ENCODE measurements at places on chromosomes 5 and 9.
A peak's percentile ranks its signal among the peaks of the same experiment; 100 is the strongest.

DNA sequence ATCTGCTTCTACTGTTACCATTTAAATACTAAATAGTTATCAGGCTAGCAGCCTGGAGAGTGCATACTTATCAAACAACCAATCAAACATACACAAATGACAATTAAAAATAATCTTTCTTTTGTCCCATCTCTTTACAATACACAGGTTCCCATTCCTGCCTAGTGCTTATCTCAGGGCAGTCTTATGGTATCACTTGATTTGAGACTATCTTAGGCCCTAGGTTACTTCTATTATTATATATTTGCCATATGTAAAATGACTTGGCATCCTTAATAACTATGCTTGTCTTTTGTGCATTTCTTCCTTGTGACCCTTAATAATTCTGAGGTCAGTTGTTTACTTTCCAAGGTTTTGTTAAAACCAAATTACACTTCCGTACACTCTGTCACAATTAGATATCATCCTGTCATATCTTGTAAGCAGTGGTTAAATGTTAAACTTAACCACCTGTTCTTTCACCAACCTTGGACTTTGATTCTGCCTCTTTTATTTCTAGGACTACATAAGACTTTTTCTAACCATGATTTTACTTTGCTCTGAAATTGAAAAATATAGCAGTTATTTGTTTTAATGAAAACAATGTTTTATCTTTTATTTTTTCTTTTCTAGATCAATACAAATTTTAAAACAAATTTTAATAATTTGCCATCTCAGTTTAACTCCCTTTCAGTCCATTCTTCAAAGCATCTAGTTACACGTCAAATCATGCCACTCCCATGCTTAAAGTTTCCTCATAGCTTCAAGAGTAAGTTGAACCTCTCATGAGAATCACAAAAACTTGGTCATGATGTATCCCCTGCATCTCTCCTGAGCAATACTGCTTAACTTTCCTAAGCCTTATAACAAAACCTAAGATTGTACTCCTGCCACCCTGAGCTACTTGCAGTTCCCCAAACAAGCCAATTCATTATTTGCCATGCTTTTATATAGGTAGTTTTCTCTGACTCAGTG is 281.3 kb downstream of the HCN1 start:
- DNase-seq: no peak

- DNase-seq: no peak
These were observed 280.6 kb upstream of the PIK3R1 start for GRCh38 chr5:67934976-67935375.

DNA sequence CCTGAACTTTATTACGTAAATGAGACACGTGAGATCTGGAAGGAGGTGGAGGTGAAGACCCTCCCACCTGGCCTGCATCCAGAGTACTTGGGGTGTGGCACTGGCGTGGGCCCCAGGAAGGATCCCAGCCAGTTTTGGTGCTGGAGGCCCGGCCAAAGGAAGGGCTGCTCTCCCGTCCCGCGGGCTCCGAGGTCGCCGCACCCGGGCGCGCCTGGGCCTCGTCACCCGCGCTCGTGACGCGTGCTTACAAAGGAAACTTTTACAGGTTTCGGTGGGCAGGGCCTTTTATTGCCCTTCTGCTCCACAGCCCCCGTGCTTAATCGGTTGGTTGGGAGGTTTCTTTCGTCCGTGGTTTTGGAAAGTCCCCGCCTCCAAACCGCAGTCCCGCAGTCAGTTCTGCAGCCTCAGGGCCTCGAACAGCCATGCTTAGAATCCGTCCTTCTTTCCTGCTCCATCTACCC is 29.2 kb downstream of the CDKN2A start:
- no peak for DNase-seq

- no peak for DNase-seq
These were observed 432.8 kb downstream of the IRX1 start for GRCh38 chr5:4028384-4028783.

DNA sequence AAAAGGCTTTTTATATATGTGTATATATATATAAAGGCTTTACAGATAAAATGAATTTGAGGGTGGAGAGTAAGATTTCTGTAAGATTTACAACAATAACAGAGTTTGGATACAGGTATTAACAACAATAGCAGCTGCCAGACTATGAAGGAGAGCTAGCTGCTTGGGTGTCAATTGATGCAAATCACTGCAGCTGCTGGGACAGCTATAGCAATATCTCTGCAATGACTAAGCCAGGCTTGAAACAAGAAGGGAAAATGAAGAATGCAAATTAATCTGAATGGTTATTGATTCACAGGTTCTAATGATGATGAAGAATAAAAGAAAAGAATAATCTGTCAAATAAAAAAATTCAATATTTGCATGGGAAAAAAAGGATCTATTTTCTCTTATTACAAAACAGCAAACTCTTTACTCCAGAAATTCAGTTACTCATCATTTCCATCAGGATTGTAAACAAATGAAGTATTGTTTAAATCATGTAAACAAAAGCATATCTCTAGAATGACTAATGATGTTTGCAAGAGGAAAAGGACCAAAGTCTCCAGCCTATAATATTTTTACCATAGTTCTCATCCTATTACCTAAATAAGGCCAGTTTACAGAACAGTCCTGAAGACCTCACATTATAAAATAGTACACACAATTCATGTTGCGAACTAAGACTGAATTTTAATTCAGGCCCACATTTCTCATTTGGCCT is 219.0 kb downstream of the HTR1A start:
- DNase-seq: no peak

GRCh38 chr5:78275998-78276543 is 18.4 kb downstream of the AP3B1 start:
- DNase-seq: no peak

DNA sequence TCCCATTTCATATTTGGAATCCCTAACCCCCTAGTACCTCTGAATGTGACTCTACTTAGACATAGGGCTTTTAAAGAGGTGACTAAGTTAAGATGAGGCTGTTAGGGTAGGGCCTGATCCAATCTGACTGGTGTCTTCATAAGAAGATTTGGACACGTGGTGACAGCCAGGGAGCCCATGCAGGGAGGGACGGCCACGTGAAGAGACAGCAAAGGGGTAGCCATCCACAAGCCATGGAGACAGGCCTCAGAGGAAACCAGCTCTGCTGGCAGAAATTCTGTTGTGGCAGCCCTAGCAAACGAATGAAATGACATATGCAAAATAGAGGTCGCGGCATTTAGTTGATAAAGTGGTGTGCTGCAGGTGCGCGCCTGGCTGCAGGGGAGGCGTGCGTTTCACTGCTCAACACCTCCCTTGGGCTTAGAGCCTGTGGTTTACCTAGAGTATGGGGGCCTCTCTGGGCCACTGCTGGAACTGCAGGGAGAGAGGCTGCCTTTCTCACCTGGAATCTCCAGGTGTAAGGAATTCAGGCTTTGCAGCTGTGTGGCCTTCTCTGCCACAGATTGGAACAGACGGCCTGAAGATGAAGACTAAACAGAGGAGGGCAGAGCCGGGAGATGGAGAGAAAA is 7.1 kb upstream of the AFAP1L1 start:
- peak; percentile 62 for DNase-seq

GRCh38 chr9:92097997-92098482 is 17.2 kb downstream of the SPTLC1 start:
- no peak for DNase-seq

GRCh38 chr5:177369645-177370440 is 12.1 kb downstream of the RGS14 start:
- DNase-seq: no peak

DNA sequence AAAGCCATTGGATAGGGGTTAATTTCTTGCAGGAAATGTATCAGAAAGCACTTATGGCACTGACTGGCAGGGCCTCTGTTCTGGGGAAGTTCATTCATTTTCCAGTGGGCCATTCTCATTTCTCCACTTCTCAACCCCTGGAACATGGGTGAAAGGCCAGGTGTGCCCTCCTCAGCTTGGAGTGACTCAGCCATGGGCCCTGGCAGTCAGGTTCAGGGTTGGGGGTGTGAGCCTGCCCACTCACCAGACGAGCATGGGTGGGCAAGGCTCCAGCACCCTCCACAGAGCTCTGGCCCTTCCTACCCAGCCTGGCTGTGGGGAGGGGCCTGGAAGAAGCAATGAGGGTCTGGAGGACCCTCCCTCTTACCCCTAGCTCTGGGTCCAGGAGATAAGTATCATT is 174.4 kb downstream of the HSPA4 start:
- DNase-seq: no peak

DNA sequence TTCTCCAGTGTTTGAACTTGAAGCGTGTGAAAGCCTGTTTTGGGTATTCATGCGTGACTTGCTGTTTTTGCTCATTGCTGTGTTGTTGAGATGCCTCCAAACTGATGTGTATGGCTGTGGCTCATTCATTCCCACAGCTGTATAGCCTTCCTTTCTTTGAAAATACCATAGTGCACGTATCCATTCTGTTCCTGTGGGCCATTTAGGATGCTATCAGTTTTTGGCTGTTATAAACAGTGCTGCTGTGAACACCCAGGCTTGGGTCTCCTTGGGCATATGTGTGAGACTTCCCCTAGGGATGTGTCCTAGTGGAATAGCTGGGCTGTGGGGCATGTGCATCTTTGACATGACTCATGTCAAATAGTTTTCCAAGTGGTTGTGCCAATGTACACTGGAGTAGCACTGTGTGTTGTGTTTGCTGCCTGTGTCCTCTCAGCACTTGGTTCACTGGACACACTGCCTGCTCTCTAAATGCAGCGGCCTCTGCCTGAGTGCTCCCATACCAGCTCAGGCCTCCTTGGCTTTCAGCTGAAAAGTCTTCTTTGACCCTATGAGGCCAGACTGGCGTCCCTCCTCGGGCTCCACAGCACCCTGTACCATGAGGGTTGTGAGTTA is 102.6 kb upstream of the TBC1D2 start:
- DNase-seq: no peak

- DNase-seq: no peak
These were observed 112.9 kb downstream of the SPATA31D1 start for GRCh38 chr9:82101475-82101874.

DNA sequence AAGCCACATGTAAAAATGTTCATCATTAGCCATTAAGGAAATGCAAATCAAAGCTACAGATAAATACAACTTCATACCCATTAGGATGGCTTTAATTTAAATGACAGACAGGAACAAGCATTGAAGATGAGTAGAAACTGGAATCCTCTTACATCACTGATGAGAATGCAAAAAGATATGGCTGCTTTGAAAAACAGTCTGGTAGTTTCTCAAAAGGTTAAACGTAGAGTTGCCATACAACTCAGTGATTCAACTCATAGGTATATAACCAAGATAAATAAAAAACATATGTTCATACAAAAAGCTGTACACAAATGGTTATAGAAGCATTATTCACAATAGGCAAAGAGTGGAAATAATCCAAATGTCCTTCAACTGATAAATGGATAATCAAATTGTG is 228.8 kb upstream of the ZNF462 start:
- no peak for DNase-seq

- no peak for DNase-seq
These were observed 358.4 kb downstream of the TMEM38B start for GRCh38 chr9:106052735-106053134.

GRCh38 chr9:19748278-19749126 is 40.3 kb downstream of the SLC24A2 start:
- DNase-seq: no peak

- DNase-seq: no peak
These were observed 3.8 kb downstream of the TGFBI start for GRCh38 chr5:136032564-136032963.

- DNase-seq: no peak
These were observed 410 bp downstream of the GLIPR2 start for GRCh38 chr9:36136894-36137391.

GRCh38 chr9:127966416-127967150 is 14.2 kb downstream of the EEIG1 start:
- DNase-seq: no peak

GRCh38 chr5:120805131-120805530 is 341.0 kb downstream of the PRR16 start:
- DNase-seq: no peak

GRCh38 chr9:89622933-89623861 is 18.4 kb downstream of the GADD45G start:
- peak; percentile 32 for DNase-seq

DNA sequence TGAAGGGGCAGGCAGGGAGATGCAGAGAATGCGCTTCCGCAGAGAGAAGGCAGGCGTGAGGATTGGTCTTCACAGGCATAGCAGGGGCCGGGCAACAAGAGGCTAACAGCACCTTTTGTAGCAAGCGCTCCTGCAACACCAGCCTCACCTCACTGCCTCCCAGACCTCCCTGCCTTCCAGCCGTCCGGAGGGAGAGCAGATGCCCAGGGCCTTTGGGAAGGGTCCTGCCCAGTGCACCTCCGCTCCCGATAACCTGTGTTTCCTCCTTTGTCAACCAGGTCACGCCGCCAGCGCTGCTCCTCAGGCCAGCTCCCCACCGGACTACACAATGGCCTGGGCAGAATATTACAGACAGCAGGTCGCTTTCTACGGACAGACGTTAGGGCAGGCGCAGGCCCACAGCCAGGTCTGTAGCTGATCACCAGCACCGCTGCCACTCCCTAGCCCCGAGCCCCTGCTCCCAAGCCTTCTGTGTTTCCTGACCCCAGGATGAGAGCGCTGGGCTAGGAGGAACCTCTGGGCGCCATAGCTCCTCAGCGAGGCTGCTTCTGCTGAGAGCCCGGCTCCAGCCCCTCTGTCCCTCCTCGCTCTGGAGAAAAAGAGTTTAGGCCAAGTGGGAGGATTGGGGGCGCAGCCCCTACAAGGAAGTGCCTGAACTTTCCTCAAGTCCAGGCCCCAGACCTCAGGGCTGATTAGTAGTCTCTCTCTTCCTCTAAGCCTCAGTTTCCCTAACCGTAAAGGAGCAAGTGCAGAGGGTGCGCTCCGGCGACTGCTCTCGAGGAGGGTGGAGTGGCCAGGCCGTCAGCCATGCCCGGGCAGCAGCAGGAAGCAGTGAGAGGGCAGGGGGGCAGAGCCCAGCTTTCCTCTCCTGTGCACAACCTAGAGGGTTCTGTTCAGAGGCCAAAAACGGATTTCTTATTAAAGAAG is 28.4 kb upstream of the PRDM12 start:
- DNase-seq: no peak

- DNase-seq: no peak
These were observed 24.8 kb upstream of the LOX start for GRCh38 chr5:122102825-122103224.

- no peak for DNase-seq
These were observed 7.4 kb upstream of the DAP start for GRCh38 chr5:10768328-10768899.

DNA sequence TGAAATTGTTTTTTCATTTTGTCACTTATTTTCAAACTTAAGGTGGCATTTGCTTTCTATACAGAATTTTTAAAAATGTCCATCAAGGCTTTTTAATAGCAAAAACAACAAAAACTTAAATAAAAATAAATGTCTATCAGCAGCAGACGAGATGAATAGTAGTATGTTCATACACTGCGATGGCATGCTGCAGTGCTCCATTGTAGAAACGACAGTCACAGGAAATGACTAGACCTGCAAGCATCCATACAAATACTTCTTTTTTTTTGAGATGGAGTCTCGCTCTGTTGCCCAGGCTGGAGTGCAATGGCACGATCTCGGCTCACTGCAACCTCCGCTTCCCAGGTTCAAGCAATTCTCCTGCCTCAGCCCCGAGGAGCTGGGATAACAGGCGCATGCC is 41.4 kb downstream of the COL23A1 start:
- no peak for DNase-seq

GRCh38 chr9:95444160-95444559 is 72.6 kb downstream of the PTCH1 start:
- DNase-seq: no peak

GRCh38 chr5:102753889-102754766 is 977 bp upstream of the PAM start:
- no peak for DNase-seq

GRCh38 chr5:140344683-140345423 is 1.6 kb downstream of the HBEGF start:
- DNase-seq: no peak
